ENCODE measurements at places on chromosomes 7 and 10.

GRCh38 chr7:66099551-66100407 lies 14.9 kb upstream of the CRCP start:
- DNase-seq = no peak

DNA sequence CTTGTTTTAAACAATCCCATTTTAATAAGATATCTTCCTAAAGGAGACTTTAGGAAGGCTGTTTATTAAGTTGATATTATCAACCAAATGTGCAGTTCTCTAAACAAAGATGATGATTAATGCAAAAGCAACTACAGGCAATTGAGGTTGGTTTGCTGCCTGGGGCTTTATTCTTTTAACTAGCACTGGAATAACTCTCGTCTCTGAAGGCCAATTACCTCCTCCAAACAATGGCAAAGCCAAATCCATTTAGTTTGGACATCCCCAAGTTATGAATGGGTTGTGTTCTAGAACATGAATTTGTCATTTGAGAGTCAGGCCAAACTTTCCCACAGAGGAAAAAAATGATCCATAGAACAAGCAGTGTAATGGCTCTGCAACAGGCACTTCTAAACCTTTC lies 114.1 kb downstream of the SLC16A9 start:
- no peak for DNase-seq

- no peak for DNase-seq
Measured at GRCh38 chr10:56139405-56139804, 221.7 kb downstream of the ZWINT start.

DNA sequence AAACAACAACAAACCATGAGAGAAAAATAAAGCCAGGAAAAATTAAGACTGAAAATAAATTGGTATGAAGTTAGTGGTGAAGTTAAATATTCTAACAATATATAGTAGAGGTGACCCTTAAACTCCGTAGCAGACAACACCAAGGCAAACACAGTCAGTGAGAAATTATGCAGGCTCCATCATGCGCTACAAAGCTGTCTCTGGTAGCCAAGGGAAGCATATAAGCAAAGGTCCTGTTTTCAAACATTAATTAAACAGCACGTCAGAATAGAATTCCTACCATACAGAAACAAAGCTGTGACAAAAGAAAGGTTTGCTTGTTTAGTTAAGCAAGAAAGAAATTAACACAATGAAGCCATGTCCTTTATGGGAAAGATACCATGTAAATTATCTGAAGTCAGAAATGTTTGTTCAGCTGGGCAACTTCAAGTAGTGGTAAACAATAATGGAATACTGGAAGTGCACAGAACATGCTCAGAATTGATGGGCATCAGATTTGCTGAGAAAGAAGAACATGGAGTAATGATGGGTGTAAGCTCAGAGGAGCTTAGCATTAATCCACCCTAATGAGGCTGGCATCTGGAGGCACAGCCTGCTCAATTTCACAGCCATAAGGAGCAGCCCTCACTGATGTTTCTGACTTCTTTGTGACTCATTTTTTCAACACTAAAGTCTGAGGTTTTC lies 75.7 kb downstream of the IGF2BP3 start:
- DNase-seq = no peak

DNA sequence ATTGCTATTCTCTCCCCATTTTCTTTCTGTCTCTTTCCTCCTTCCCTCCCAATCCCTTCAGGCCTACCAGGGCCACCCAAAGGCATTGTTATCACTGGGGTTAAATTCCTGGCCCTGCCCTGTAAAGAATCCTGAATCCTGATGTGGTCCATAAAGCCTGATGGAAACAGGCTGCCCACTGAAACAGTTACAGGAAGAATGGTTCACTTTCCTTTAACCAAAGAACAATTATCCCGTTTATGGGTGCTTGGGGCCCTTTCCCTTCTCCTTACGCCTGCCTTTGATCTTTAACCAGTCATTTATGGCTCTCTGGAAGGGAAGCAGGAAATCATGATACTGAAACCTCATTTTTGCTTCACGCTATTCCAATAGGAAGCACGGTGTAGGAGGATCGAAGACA lies 273.1 kb upstream of the NEBL start:
- DNase-seq = no peak

- no peak for DNase-seq
Measured at GRCh38 chr10:92699518-92700381, 10.0 kb downstream of the HHEX start.

GRCh38 chr10:89921403-89921802 lies 220.0 kb downstream of the KIF20B start:
- DNase-seq = no peak

- no peak for DNase-seq
Measured at GRCh38 chr7:5532536-5533335, 109.1 kb upstream of the TNRC18 start.

DNA sequence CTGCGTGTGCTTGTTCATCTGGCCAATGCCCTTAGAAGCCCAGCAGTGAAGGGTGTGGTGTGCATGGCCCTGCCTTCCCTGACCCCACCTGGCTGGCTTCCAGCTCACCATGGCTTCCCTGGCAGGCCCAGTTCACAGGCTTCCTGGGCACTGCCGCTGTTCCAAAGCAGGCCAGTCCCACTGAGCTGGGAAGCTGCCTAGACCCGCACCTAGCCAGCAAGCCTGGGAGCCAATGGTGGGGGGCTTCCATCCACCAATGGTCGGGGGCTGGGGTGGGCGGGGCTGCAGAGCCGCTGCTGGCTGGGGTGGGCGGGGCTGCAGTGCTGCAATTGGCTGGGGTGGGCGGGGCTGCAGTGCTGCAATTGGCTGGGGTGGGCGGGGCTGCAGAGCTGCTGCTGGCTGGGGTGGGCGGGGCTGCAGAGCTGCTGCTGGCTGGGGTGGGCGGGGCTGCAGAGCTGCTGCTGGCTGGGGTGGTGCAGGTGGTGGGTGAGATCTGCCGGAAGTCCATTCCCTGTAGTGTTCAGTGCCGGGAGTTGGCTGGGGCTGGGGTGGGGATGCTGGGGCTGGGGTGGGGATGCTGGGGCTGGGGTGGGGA lies 12.4 kb downstream of the CALY start:
- DNase-seq = no peak

DNA sequence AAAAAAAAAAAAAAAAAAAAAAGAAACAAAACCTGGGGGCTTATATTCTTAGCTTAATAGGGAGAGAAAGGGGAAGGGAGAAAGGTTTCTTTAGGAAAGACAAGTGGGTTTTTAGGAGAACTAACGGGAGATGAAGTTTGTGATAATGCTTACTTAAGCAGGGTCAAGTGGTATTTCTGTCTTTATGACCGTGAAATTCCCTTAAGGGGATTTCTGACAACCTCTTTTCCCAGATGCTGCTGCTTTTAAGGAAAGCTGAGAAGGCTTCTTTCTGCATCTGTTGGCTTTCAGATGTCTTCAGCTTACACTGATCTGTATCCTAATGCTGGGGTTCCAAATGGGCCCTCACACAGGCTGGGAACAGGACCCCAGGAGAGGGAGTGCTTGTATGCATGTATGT lies 42.6 kb downstream of the ADAMTS14 start:
- no peak for DNase-seq

GRCh38 chr10:124730790-124731189 lies 13.4 kb downstream of the FAM53B start:
- DNase-seq = no peak

- no peak for DNase-seq
Measured at GRCh38 chr10:15863733-15864132, 3.4 kb upstream of the MINDY3 start.

- DNase-seq = no peak
Measured at GRCh38 chr10:78360284-78360683, 326.6 kb downstream of the RPS24 start.

DNA sequence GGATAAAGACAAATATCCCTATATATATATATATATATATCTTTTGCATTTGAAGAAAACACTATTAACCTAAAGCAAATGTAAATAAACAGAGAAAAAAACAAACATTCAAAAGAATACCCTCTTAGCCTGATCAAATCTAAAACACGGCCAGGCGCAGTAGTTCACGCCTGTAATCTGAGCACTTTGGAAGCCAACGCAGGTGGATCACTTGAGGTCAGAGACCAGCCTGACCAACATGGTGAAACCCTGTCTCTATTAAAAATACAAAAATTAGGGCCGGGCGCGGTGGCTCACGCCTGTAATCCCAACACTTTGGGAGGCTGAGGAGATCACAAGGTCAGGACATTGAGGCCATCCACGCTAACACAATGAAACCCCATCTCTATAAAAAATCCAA lies 9.2 kb downstream of the ANXA7 start:
- no peak for DNase-seq

- no peak for DNase-seq
Measured at GRCh38 chr10:62511656-62512055, 137.5 kb downstream of the ZNF365 start.
